ENCODE measurements at places on chromosomes 12 and 14.

- no peak for DNase-seq
Observed at GRCh38 chr14:76500480-76500879, 124.5 kb downstream of the ESRRB start.

- no peak for DNase-seq
Observed at GRCh38 chr14:29370024-29370423, 557.6 kb downstream of the PRKD1 start.

DNA sequence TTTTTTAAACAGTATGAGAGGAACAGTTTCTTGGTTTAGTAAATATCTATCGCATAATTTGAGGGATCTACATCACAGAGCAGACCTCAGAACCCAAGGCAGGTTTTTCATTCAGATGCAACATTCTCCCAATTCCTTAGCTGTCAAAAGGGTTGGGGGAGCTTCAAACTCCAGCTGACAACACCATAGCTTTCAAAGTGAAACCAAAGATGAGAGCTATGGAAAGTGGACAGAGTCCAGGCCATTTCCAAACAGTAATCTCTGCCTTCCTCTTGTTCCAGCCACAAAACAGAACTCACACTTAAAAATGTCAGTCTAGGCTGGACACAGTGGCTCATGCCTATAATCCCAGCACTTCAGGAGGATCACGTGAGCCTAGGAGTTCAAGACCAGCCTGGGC lies 87.8 kb downstream of the SPRING1 start:
- no peak for DNase-seq

DNA sequence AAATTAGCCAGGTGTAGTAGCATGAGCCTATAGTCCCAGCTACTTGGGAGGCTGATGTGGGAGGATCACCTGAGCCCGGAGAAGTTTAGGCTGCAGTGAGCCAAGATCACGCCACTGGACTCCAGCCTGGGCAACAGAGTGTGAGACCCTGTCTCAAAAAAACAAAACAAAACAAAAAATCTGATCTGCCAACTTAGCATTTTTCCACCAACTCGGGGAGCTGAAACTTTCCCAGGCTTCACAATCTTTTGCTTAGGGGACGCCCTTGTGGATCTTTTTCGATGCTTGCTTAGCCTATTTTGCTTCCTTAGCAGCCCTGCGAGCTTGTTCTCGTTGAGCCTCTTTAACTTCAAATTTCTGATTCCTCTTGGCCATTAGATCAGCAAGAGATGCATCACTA lies 13.8 kb downstream of the CCDC177 start:
- no peak for DNase-seq

GRCh38 chr14:68551045-68551683 lies 241.7 kb downstream of the ZFP36L1 start:
- DNase-seq: no peak

- DNase-seq: no peak
Observed at GRCh38 chr12:98418357-98419075, 96.9 kb upstream of the TMPO start.

- DNase-seq: no peak
Observed at GRCh38 chr14:50823051-50823761, 7.8 kb downstream of the NIN start.

Measured in stimulated activated CD4-positive, alpha-beta T cell treated with anti-CD3 and anti-CD28 coated beads, Interleukin-12 subunit alpha, Interleukin-12 subunit beta, amount 100 ng/mL, for 48 hours (primary cell).